GM06990 (cell line): ENCODE measurements at places on chromosomes 7 and 10.

GRCh38 chr7:86785641-86786040, 141.9 kb downstream of the GRM3 start:
- DNase-seq, result peak; percentile 69

DNA sequence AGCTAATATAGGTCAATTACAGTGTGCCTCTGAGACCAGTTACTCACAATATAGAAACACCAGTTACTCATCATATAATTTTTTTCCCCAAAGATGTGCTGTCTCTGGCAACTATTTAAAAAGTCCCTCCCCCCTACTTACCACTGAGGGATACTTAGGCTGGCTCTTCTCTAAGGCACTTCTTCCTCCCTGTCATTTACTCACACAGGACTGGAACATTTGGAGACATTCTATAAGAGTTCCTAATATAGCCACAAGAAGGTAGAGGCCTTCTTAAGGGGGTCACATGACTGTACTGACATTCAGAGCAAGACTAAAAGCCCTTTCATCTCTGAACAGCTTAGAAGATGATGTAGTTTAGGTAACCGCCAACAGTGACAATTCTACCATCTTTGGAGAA, 44.4 kb upstream of the SLIT1 start:
- DNase-seq, result no peak

DNA sequence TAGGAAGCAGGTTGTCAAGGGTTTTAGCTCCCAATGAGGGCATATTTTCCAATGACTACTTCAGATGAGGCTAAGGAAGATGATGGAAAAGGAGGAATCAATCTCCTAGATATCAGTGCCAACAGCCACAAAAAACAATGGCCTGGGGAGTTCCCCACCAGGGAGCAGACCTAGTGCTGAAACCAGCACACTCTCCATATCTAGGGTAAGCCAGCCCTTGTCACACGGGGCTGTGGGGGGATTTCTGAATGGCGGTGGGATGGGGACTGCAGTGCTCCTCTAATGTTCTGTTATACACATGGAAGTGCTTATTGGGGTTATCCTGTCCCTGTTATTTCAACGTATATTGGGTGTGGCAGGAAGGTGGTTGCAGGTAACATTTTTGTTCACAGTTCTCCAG, 18.5 kb downstream of the EPC1 start:
- no peak for DNase-seq

DNA sequence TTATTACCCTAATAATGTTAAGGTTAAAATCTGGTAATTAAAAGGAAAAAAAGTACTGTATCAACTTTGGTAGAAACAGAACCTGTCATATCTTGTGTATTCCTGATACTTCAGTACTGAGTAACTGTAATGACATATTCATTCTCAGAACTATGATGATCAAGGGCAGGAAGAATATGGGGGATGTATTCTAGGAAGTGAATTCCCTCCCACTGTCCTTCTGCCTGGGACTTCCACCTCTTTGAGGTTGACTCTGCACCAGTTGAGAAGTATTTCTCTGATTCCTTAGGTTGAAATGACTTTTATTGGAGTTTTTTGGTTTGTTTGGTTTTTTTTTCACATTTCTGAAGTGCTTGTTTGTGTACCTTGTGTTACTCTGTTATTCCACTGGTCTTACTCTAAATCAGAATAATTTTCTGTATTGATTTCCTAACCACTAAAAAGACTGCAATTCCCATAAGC, 36.9 kb downstream of the WASL start:
- no peak for DNase-seq

DNA sequence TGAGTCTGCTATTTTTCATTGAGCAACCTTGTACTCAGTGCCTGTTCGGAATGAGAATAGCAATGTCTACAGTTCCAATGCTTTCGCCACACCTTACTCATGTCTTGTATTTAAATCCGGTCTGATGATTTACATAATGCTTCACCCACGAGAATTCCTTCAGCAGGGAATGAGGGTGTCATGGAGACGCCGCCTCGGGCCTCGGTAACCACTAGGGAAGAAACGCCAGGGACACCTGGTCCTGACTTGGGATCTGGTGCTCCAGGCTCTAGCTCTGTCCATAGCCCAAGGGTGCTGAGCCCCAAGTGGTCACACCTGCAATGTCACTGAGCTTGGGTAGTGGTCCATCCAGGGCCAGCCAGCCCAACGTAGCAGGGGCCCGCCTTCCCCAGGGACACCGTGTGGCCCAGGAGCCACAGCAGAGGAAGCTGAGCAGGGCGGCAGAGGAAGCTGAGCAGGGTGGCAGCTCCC, 37.4 kb downstream of the PRKAG2 start:
- DNase-seq, result no peak
